T-helper 9 cell (primary cell): ENCODE measurements at places on chromosomes 16 and 17.

- no peak for DNase-seq
Observed at GRCh38 chr16:76946879-76947278, 244.1 kb upstream of the MON1B start.

GRCh38 chr17:16002708-16003260 is 3.2 kb downstream of the TTC19 start:
- DNase-seq: no peak

GRCh38 chr16:75948886-75949285 is 222.6 kb upstream of the CPHXL start:
- DNase-seq: no peak

GRCh38 chr17:78343543-78344201 is 16.2 kb downstream of the SOCS3 start:
- DNase-seq: peak; percentile 59

DNA sequence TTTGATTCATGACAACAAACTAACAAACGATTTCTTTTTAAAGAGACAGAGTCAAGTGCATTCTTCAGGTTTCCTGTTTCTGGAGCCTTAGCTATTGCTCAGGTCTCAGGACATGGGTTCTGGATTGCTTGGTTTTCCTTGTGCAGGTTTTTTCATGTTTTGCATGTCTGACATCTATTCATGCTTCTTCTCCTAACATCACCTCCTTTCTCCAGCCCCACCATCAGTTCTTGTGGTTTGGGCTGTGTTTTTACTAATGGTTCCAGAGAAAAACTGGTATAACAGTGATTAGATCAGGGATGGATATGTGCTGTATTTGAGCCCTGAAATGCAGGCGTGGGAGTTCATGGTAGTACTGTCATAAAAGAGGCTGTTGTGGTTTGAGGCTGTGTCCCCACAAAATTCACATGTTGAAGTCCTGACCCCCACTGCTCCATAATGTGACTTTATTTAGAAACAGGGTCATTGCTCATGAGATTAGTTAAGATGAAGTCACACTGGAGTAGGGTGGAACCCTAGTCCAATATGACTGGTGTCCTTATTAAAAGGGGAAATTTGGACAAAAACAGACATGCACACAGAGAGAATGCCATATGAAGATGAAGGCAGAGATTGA is 67.9 kb downstream of the IRX6 start:
- no peak for DNase-seq

- DNase-seq: peak; percentile 42
Observed at GRCh38 chr17:82592767-82593589, 55.3 kb downstream of the WDR45B start.

DNA sequence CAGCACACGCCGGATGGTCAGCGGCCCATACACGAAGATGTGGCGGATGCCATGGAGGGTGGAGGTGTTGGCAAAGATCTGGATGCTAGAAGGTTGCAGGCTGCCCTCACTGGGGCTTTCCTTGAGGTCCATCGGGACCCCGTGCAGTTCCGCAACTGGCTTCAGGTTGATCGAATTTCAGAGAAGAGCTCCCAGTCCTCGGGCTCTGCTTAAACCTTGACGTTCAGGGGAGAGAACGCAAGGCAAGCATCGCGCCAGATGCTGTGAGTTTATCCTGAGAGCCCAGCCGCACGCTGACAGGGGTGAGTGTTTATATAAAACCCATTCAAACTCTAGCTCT is 98.7 kb upstream of the CCL2 start:
- DNase-seq: no peak

DNA sequence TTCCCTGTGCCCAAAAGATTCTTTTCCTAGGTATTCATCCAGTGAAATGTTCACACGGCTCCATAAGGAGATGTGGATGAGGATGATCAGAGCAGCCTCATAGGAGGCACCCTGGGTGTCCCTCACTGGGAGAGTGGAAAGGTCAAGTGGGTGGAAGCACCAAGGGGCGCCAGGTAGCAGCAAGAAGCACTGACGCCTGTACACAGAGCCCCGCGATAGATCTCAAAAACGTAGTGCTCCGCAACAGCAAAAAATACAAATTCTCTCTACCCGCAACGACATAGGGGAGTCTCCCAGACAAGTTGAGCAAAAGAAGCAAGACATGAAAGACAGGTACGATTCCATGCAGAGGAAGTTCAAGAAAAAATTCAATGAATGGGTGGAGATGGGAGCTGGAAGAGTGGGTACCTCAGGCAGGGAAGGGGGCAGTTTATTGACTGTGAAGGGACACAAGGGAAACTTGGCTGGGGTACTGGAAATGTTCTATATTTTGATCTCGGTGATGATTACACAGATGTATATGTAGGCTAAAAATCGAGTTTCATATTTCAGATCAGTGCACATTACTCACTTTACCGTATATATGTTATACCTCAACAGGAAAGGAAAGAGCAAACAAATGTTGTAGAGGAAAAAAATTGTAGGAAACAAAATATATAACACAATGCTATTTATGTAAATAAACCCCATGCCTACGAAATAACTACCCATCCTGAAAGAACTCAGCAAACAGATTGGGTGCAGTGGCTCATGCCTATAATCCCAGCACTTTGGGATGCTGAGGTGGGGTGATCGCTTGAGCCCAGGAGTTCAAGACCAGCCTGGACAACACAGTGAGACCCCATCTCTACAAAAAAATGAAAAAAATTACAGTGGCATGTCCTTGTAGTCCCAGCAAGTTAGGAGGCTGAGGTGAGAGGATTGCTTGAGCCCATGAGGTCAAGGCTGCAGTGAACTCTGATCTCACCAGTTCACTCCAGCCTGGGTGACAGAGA is 17.8 kb upstream of the ETV4 start:
- no peak for DNase-seq

DNA sequence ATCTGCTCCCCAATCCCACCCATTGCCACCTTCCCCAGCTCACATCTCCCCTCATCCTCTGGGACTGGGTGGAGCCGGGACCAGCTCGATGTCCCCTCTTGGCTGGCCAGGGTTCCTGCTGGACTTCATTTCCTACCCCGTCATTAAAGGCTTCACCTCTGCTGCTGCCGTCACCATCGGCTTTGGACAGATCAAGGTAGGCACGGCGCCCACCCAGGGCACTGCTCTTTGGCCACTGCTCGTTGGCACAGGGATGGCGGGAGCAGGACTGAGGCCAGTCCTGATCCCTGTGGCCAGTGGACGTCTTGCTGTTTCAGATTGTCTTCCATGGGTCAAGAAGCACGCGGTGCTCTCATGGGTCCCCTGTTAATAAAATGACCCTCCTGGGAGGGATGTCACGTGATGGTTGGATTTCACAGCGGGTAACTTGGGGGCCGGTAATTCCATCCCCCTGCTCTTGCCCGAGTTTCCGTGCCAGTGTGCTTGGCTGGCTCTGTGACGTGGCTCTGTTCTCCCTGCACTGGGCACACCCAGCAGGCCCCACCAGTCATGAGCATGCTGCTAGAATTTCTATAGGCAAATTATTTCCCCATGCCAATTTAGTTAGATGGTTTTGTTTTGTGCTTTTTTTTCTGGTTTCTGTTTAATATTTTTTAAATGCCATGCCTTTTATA is 3.1 kb downstream of the SLC26A11 start:
- no peak for DNase-seq

DNA sequence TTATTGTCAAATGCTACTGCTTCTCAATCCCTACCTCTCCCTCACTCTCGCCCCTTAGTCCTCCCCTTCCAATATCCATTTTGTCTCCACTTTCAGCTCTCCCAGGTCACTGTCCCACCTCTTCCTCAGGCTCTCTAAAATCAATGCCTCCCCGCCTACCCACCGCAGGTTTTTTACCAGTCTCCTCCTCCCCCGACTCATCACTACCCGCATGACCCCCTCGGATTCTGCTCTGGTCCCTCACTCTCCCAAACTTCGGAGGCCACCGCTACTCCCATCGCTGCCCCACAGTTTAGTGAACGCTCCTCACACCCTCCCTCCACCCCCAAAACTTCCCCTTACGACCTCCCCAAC is 513 bp downstream of the CRLF3 start:
- DNase-seq: peak; percentile 19

GRCh38 chr17:79114458-79115301 is 40.1 kb downstream of the ENGASE start:
- DNase-seq: no peak

- DNase-seq: no peak
Observed at GRCh38 chr16:26614237-26614841, 452.4 kb upstream of the C16orf82 start.

GRCh38 chr16:2066139-2066538 is 18.4 kb downstream of the TSC2 start:
- DNase-seq: no peak

DNA sequence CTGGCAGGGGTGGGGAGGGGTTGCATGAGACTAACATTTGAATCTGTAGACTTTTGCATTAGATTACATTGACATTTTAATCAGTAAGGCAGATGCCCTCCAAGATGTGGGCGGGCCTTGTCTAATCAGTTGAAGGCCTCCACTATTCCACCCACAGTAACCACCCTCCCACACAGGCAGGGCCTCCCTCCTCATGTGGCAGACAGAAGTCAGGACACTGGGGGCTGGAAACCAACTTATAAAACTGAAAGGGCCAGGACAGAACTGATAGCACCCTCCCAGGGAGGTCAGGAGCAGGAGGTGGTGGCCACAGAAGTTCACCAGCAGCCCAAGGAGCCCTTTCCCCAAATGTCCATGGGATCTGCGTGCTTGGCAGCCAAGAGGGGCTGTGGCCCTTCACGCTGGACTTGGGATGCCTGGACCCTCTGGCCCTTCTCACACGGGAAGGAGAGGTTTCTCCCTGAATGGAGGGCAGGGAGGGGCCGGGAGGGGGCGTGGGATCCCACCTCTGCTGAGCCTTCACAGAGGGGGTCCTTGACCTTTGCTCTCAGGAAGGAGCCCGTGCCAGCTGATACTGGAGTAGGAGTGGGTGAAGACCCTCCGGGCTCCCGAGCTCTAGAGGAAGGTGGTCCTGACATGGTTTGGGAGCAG is 4.6 kb downstream of the PYCR1 start:
- DNase-seq: no peak

DNA sequence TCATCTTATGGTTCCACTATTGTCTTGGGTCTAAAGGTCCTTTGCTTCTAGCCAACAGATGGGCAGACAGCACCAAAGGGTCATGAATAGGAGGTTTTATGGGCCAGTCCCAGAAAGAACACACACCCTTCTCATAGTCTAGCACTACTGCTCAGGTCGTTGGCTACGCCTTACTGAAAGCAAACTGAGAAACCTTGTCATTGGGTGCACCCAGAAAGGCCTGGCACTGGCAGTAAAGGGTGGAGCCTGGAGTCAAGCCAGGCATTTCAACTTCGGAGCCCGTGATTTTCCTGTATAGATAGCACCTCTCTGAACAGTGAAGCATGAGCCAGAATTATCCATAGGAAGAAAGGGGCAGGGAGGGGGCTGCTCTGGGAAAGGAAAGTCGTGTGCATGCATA is 74.9 kb downstream of the VAT1L start:
- DNase-seq: no peak

DNA sequence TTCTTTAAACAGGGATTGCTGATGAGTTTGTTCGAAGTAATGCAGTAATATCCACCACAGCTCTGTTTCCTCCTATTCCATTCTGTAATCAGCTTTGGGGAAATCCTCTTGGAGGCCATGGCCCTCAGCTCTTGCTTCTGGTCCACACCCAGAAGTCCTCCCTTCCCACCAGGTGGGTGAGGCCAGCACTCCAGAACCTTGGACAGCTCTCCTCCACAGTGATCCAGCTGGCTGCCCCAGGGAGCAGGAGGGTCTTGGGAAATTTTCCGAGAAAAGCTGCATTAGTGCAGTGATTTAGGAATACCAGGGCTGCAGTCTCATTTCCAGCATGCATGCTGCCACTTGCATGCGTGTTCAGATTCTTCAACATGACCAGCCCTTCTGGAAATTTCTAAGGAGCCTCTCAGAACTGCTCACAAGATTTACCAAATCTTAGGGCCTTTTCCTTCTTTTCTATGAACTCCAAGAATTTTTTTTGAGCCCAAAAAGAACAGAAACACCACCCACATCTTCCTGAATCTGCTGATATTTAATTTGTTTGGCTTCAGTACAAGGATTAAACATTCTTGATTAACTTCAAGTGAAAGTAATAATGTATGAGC is 4.2 kb downstream of the SMPD3 start:
- no peak for DNase-seq

GRCh38 chr17:17937201-17937853 is 34.9 kb downstream of the TOM1L2 start:
- DNase-seq: no peak

- no peak for DNase-seq
Observed at GRCh38 chr16:47139561-47140185, 4.1 kb downstream of the NETO2 start.

DNA sequence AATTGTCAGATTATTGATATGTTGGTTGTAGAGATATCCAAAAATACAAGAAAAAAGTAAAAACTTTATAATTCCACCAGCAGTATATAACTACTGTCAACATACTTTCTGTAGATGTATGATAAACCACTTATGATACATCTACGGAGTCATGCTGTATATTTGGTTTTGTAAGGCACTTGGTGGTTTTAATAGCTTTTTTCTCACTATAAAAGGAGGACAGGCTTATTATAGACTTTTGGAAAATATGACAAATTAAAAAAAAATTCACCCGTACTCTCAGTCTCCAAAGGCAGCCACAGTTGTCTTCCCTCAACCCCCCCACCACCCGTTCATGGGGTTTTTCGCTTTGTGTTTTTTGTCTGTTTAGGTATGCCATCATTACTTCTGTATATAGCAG is 14.8 kb downstream of the RAI1 start:
- no peak for DNase-seq

DNA sequence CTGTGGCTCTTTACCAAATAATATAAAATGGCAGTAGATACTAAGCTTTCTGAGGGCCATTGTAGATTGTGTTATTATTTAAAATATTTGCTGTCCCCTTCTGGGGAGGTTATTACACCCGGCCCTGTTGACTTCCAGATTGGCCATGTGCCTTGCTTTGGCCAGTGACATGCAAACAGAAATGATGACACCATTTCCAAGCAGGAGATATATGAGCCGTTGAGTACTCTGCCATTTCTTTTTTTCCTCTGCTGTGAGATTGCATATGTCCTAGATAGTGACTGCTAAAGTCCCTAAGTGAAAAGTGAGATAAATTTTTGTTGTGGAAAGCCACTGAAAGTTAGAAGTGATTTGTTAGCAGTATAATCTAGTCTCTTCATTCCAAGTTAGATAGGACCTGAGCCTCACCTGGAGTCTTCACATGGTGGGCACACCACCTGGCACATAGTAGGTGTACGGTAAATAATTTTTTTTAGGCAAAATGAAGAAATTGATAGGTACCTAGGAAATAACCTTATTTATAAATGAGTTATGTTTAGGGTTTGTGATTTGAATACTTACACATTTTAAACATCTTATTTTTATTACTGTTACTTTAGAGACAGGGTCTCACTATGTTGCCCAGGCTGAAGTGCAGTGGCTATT is 204.0 kb upstream of the CACNG5 start:
- DNase-seq: no peak
